ENCODE measurements at places on chromosomes 5 and 9.

- no peak for DNase-seq
Observed at GRCh38 chr9:91346644-91347043, 15.1 kb downstream of the AUH start.

DNA sequence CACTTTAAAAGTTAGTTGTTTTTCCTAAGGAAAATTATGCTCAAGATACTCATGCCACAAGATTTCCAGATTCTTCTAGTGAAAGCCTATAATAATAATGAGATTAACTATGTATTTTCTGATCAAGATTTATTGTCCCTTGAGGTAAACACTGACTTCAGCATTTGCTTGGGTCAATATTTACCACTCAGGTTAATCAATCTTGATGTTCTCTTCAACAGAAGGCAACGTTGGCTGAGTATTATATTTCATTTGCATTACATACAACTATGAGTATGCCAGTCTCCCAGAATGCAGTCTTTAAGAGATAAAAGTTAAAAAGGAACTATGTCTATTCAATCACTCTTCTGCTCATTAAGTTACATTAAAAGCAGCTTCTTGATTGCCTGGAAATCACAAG lies 115.6 kb downstream of the GPR21 start:
- DNase-seq = no peak

GRCh38 chr5:111598996-111599395 lies 86.7 kb upstream of the STARD4 start:
- DNase-seq = no peak

- DNase-seq = no peak
Observed at GRCh38 chr9:27372615-27373014, 75.7 kb upstream of the EQTN start.

DNA sequence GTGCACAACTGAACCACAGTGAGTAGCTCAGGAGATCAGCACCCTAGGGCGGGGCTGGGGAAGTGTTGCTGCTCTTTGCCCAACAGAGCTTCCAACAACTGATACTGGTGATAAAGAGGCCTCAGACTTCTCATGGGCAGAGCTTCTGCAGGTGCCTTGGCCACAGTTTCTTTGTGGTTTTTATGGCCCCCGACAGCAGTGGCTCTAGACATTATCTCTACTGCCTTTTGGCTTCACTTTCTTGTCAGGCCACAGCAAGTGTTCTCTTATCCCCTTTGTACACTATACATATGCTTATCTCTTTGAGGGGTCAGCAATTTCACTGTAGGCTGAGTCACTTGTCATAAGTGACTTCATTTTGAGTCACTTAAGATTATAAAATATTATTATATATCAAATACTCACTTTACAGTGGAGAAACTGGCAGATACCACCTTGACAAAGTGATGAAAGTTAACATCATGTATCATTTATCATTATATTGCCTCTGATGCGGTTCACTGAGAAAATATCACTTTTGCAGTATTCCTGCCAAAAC lies 90.9 kb upstream of the COX7C start:
- no peak for DNase-seq

GRCh38 chr5:158553195-158553961 lies 546.3 kb downstream of the EBF1 start:
- no peak for DNase-seq

GRCh38 chr9:135919318-135919890 lies 12.1 kb upstream of the CAMSAP1 start:
- DNase-seq = no peak

DNA sequence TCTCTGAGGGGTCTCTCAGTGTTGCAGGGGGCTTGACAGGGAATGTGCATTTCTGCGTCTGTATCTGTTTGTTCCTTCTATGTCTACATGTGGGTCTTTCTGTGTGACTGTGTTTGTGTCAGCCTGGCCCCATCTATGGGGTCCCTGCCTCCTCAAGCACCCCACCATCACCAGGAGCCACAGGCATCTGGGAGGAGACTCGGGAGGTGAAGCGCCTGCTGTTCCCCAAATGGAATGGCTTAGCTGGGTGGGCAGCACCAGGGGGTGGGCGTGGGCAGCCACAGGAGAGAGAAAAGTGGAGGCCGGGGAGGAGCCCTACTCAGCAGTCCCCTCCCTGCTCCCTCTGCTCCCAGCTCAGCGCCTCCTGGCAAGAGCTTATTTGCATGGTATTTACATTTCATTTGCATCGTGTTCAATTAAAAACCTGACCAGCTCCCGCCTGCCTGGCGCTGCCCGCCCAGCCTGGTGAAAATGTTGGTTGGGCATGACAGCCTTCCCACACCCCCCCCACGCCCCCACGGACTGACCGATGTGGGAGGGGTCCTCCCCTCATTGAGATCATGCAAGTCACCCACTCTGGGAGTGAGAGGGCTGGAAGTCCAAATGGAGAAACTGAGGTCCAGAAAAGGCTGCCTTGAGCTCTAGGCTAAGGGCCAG lies 50.5 kb downstream of the CXXC5 start:
- peak; percentile 71 for DNase-seq

- DNase-seq = no peak
Observed at GRCh38 chr5:98066910-98067309, 706.6 kb upstream of the RGMB start.

DNA sequence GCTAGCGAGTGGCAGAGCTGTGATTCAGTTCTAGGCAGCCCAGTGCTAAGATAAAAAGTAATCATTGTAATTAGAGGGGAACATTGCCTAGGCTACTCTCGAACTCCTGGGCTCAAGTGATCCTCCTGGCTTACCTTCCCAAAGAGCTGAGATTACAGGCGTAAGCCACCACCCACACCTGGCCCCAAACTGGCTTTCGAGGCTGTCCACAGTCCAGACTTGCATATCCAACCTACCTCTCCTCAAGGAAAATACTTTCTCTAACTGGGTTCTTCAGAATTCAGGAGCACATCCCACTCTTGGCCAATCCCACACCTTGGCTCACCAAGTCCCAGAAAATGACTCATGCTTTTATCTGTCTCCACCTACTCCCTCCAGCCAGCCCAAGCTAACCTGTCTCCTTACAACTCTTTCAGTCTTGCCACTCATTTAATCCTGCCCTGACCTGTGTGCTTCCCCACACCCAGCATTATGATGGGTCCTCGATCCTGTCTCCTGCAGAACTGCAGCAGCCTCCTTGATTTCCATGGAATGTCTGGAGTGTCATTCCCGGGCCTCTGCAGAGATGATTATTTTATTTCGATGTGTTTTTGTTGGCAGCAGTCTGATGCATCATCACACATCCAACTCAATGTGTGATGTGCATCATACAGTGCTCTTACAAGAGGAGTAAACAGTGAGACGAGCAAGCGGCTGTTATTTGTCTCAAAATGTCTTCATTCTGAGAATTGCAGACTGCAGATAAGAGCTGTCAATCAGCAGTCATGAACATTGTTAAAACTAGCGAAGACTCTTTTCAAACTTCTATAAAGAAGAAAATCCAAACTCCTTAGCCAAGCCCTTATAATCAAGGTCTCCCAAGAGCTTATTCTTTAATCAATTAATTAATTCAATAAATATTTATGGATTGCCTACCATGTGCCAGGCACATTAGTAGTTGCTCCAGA lies 167.3 kb downstream of the SEC61B start:
- no peak for DNase-seq

GRCh38 chr5:66306105-66306843 lies 162.2 kb downstream of the SREK1 start:
- DNase-seq = peak; percentile 56

DNA sequence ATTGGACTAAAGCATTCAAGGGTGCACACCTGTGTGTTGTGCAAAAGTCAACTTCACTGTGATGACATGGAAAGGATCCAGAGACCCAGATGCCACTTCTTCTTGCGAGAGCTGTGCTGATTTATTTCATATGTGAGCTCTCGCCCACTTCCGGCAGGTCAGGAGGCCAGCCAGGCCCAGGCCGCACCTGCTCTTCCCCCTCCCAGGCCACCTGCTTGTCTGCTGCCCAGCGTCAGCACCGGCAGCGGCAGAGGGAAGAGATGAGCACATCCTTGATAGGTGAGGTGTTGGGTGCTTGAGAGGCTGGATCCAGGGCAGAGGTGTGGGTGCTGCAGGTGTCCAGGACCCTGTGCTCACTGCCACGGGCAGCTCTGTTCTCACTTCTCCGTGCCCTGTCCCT lies 242.9 kb downstream of the FANCC start:
- DNase-seq = no peak

DNA sequence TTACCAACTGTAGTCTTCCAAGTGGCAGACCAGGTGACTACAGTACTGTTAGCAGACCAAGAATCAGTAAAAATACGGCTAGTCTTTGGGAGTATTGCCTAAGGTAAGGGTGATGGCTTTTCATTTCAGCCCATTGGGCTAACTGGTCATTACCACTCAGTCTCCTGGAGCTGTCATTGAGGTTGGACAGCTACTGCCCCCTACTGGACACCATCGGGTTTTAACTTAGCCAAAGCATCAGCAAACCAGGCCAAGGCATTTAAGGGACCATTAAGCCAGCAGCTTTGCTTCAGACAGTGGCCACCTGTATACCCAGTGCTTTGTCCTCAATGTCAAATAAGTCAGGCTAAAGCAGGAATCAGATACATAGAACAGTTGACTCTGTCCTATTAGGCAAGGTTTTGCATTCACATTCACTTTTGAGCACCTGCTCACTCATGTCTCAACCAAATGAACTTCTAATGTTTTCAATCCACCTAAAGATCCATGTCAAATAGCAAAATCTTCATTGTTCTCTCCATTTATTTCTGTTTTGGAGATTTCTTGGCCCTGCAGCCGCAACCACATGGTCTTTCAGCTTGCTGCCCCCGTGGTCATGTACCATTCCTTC lies 117.2 kb downstream of the INVS start:
- peak; percentile 63 for DNase-seq
